Activated CD8-positive, alpha-beta memory T cell treated with anti-CD3 and anti-CD28 coated beads, Interleukin-2, amount 50 U/mL, for 4 hours (primary cell): ENCODE measurements at places on chromosomes 11 and 22.
A peak's percentile ranks its signal among the peaks of the same experiment; 100 is the strongest.

GRCh38 chr11:108538022-108538424, 39.8 kb upstream of the POGLUT3 start:
- no peak for DNase-seq

GRCh38 chr22:48734961-48735360, 1092.7 kb downstream of the BRD1 start:
- DNase-seq = no peak

DNA sequence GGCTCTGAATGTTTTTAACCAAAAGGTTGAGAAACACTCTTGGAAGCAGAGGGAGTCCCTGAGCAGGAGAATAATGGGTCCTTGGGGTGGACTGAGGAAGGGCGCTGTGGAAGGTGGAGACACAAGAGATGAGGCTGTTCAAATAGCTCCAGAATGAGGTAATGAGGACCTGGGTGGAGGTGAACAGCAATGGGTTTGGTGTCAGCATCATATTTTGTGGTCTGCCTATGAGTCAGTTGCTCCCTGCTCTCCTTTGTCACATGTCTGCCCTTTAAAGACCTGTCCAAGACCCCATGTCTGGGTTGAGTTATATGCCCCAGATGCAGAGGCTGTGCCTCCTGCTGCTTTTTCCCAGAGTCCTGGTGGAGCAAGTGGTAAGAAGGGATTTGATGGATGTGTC, 113.6 kb downstream of the BARX2 start:
- no peak for DNase-seq

DNA sequence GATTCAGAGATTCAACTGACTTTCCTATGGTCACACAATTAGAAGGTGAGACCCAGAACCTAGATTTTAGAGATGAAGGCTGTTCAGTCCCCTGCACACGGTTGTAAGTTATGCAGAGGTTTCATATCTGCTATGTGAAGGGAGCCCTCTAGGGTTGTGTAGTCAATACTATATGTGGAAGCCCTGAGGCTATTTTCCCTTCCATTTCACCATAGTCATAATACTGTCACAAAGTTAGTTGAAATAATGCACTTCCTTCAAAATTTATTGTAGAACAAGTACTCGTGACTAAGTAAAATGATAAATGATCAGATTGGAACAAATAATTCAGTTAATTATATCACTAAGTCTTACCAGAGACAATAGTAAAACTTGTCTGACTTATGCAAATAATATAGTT, 48.8 kb downstream of the ENDOD1 start:
- DNase-seq = no peak

DNA sequence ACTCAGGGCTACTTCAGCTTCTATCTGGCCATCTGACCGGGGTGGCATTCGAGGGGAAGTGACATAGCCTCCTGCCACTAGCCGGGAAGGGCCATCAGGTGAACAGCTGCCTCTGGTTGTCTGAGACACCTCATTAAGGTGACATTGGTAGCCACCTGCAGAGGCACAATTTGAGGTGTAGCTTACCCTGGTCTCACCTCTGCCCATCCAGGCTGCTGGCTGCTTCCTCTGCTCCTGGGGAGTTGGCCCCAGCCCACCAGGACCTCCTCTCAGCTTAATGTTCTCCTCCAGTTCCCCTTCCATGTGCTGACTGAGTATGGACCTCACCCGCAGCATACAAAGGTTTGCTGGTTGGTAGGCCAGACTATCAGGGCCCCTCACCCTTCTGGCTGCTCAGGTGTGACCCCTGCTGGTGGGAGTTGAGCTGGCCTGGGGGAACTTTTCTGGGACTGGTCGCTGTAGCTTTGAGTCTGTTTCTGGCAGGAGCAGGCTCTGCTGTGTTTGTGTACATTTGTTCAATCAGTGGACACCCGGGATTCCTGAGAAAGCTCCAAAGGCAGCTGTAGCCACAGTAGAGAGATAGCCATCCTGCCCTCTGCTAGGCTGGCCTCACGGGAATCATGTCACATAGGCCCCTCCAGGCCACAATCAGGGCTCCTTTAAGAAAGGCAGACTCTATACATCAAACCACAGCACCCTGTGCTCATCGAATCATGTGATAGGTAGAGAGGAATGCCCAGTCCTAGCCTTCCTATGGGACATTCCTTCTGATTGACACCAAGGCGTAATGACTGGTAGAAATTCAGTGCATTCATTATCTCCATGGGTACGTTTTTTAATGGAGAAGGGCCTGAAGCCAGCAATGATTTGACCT, 295.1 kb upstream of the PLET1 start:
- peak; percentile 65 for DNase-seq

GRCh38 chr22:21652547-21653545, 10.7 kb downstream of the SDF2L1 start:
- no peak for DNase-seq

DNA sequence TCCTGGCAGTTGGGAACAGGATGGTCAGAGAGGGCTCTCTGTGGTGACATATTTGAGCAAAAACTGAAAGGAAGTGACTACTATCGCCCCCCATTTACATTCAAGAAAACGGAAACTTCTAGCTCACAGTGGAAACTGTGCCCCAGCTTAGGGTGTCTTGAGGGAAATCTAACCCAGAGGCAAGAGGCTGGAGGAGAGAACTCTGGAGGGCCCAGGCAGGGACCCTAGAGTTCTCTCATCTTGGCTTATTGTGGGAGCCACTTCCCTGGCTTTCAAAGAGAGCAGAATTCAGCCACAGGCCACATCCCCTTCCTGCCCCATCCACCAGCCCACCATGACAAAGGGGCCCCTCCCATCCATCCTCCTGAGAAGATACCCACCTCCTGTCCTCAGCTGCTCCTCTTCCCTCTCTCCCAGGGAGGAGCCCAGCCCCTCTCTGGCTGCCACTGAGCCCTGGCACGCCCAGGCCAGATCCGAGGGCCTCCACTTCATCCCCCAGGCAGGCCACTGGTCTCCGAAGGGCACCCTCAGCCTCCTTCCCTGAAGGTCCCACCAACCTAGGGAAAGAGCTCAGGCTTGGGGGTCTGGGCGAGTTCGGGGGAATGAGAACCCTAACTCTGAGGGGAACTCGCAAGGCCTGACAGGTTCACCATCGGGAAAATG, 1.6 kb upstream of the TMPRSS13 start:
- DNase-seq = no peak
